ENCODE measurements at places on chromosomes 2 and 18.

DNA sequence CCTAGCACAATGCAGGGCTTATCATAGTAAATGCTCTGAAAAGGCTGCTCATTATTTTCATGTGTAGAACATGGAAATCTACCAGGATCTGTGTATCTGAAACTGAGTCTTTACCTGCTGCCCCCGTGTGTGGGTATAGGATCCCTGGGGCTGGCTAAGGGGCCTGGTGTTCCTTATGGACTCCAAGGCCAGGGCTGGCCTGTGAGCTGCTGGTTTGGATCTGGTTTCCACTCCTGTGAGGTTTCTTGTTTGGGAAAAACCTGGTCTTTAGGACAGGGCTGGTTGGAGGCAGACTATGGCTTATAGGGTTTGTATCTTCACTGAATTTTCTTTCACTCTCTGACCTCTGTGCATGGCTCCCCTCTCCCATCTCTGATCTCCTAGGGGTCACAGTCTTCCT lies 80.8 kb downstream of the DYSF start:
- DNase-seq: no peak

GRCh38 chr2:157444641-157445040 lies 752 bp upstream of the CYTIP start:
- peak; percentile 55 for DNase-seq

DNA sequence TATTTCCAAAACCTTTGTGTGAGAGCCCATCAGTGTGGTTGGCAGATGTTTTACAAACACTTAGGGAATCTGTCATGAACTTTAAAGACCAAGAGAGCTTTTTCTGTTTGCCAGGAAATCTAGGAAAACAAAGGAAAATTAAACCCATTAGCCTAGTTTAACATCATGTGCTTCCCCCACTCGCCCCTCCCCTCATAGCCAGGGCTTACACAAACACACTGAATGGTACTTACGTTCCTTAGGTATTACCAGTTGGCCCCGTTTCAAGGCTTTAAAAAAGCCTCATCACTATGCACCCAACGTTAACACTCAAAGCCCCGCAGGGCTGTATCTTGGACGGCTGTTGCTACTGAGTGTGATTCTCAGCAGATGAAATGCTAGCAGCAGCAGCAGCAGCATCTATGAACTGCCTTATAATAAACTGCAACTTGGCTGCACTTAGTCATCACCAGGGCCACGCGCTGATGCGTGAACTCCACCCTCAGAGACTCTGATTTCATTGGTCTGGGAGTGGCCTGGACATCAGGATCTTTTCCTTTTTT lies 20.1 kb upstream of the TTC39C start:
- peak; percentile 26 for DNase-seq

GRCh38 chr2:54528311-54528955 lies 72.3 kb downstream of the SPTBN1 start:
- no peak for DNase-seq

DNA sequence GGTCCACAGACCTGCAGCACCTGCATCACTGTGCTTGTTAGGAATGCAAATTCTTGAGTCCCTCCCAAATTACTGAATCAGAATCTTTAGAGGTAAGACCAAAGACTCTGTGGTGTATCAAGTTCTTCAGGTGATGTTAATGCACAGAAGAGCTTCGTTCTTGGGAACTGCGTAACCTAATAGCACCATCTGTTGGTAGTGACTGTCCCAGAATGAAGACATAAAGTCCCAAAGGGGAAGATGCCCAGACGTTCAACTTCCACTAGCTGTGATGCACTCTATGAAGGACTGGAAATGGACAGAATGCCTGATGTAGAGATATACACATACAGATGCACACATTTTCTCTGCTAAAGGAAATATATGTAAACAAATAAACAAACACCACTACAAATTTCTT lies 576.0 kb downstream of the LRP1B start:
- DNase-seq: peak; percentile 8

DNA sequence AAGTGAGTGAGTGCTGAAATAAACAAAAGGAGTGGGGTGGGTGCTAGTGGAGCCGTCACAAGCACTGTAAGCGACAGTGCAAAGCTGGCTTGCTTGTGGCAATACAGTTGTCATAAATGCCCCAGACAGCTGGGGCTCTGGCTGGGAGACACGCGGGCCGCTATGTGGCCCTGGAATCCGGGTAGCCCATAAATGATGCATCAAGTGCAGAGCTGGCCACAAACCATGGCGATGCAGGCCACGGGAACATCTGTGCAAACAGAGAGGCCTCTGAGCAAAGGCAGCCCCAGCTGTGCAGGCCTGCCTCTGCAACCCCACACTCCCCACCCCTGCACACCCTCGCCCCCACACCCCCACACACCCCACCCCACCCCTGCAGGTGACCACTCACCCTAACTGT lies 349.2 kb upstream of the ID2 start:
- no peak for DNase-seq

- DNase-seq: no peak
These were observed 77.7 kb downstream of the GULP1 start for GRCh38 chr2:188369365-188369764.

DNA sequence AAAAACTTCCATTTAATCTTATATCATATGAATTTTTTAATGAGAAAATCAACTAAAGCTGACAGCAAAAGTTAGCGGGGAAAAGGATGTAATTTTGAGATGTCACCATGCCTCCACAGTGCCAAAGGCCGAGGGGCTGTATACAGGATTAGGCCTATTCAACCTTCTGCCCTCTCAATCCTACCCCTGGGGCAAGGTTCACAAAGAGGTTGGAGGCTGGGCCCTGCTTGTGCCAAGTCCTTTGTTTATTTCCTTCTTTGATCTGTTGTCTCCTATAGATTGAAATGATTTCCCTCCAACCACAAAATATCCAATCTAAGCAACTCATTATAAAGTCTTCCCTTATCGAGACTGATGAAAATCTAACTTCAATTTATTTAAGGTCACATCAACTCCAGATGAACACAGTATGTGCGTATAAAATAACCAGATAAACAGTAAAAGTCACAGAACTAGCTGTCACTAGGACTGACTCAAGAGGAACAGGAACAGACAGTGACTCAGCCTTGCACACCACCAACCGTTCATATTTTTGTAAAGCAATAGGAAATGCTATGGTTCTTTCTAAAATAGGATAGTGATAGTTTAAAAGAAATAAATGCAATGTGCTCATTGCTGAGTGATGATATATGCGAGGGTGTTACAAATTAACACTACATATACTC lies 95.8 kb downstream of the SLC25A12 start:
- DNase-seq: no peak

- DNase-seq: peak; percentile 35
These were observed 3.2 kb downstream of the PIGN start for GRCh38 chr18:62183578-62184195.

- no peak for DNase-seq
These were observed 65.2 kb downstream of the CCDC195 start for GRCh38 chr2:224650815-224651439.

- no peak for DNase-seq
These were observed 394.4 kb upstream of the SPHKAP start for GRCh38 chr2:228575897-228576296.

DNA sequence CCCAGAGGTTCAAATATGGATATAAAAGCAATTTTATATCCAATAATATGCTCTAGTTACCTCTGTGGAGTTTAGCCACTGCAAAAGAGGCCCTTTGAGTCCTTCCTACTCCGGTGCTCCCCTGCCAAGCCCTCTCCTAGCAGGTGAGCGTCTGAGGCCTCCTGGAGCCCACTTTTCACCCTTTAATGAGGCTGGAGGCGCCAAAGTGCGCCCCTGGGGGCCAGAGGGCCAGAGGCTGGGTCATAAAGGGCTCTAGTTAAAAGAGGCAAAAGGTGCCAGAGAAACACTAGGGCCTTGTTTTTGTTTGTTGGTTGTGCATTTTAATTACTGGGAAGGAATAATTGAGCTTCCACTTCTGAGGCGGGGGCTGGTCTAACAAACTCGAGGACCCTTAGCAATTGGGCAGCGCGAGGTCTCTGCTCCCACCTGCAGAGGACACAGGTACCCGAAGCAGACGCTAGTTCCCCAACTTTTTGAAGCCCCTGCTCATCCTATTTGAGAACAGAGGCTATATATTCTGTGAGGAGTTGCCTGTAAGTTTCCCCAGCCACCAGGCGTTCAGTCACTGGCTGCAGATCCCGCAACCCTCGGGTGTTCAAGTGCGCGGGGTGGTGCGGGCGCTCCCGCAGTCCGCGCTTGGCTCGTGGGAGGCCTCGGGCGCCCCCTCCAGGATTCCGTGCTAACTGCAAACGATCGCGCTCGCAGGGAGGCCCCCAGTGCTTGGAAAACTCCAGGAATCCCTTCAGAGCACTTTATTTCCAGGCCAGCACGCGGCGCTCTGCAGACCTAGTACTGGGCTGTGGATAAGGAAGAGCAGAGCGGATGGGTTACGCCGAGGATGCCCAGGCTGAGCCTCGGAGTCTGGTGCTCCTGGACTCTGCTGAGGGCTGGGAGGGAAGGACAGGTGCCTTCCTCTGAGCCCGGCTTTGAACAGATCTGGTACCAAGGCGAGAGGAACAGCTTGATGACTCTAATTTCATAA lies 14.1 kb downstream of the MSGN1 start:
- DNase-seq: peak; percentile 22

GRCh38 chr2:238513346-238513745 lies 86.6 kb downstream of the ASB1 start:
- no peak for DNase-seq

- no peak for DNase-seq
These were observed 131.9 kb upstream of the ID2 start for GRCh38 chr2:8549942-8550341.

GRCh38 chr2:218999021-218999880 lies 6.0 kb upstream of the CRYBA2 start:
- no peak for DNase-seq

DNA sequence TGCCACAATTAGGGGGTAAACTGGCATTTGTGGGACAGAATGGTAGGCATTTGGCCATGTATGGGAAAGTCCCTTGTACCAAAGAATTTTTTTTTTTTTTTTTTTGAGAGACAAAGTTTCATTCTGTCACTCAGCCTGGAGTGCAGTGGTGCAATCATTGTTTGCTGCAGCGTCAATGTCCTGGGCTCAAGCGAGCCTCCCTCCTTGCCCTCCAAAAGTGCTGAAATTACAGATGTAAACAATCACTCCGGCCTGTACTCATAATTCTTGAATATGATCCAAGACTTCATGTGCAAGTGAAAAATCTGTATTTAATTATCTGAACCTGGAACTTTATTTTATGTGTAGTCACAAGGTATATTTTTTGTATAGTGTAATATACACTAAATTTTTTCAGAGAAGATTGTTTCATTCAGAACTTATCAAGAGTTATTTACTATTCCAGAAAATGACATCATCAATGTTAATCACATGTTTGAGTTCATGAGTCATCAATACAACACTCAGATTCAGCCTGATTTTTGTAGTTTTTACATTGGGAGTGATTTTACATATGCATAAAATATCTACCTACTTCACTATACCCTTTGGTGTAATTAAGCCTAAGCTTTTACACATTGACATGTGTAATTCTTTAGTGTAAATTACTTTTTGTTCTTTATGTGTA lies 138.7 kb upstream of the L3MBTL4 start:
- no peak for DNase-seq

- DNase-seq: no peak
These were observed 11.8 kb downstream of the KRTCAP3 start for GRCh38 chr2:27453968-27454367.

GRCh38 chr2:120733238-120733932 lies 2.3 kb upstream of the GLI2 start:
- no peak for DNase-seq

- DNase-seq: no peak
These were observed 25.9 kb downstream of the FAM228A start for GRCh38 chr2:24200799-24201198.

Measured in CD4-positive, alpha-beta T cell treated with Interleukin-4 for 1 hour (primary cell).